ENCODE measurements at places on chromosomes 12 and 14.

DNA sequence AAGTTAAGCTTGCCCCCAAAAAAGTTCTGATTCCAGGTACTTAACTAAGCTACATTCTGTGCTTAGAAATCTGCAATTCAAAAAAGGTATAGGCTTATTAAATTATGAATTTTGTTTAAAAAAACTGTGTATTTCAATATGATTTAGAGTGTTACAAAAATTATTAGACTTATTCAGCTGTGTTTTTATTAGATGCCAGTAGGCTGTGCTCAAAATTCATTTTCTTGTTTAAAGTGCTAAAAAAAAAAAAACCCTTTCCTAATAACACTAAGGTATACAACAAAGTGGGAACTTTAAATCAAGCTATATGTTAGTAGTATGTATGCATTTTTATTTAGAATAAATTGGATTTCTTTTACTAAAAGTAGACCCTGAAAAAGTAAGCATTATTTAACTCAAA is 25.0 kb downstream of the LRRC9 start:
- DNase-seq: no peak

- DNase-seq: peak; percentile 24
Measured at GRCh38 chr14:51093371-51094281, 1.3 kb downstream of the TRIM9 start.

DNA sequence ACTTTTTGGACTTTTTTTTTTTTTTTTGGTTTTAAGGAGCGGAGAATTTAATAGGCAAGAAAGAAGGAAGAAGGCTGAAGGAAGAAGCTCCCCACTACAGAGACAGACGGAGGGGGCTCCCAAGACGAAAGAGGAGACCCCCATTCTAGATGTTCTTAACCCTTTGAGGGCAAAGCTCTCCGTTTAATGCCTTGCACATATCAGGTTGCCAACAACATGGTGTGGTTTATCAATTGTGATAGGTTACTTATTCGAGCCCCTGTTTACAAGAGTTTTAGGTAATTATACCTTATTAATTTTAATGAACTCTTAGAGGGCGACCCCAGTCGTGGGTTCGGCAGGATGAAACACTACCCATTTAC is 1.2 kb upstream of the FBXO33 start:
- DNase-seq: no peak

- DNase-seq: peak; percentile 82
Measured at GRCh38 chr12:32365473-32366064, 33.8 kb upstream of the FGD4 start.

DNA sequence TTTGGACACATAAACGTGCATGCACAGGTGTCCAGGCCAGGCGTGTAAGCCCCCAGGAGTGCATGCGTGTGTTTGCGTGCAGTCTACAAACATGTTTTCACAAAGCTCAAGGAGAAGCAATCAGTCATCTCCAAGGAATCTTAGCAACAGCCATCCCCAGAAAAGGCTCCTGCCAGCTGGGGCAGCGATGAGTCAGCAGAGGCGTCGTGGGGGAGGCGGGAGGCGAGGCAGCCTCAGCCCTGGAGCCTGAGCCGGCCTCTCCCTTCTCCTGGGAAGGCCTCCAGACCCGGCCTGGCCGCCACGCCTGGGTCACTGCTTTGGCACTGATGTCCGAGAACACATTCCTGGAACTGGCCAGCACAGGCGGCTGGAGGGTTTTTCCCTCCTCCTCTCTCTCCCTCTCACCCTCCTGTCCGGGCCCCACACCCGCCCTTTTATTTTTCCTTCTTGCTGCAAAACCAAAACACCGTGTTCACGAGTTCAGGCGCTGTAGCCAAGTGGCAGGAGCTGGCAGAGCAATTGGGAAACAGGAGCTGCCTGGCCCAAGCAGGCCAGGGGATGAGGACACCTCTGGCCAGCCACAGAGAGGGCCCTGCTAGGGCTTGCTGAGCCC is 92.7 kb downstream of the LRRC74A start:
- DNase-seq: peak; percentile 66

DNA sequence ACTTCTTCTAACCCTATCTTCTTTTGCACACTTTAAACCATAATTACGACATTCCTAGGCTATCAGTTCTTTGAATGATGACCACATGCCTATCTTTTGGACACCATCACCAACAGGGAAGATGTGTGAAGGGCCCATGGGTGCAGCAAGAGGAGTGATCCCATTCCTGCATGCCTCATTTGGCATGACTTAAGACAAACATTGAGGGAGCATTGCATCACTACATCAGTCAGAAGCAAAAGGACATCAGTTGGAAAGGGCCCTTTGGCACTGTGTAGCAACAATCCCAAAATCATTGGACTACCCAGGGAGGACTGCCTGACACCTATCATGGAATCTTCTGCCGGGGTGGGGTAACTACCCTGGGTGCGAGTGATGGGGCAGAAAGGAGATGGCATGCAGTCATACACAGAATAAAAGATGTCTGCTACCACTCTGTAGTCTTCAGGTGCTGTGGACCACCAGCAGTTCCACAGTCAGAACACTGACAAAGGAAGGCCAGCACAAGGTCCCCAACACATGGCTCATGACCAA is 10.7 kb upstream of the TMBIM6 start:
- DNase-seq: peak; percentile 47

DNA sequence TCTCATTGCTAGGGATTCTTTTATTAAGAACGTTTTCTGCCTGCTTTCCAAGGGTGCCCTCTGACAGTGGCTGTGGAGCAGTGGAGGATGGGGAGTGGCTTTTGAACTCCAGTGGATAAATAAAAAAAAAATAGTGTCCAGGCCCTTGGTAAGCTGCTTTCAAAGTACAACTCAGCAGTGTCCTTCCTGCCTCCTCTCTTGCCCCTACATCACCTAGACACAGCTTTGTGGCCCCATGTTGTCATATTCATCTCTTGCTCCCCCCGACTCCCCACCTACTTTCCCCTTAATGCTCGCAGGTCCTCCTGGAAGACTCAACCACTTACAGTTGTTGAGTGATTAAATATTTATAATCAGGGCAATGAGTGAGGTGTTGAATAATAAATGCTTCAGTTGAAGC is 880.9 kb downstream of the BCL11B start:
- DNase-seq: no peak

GRCh38 chr14:65164825-65165135 is 62.5 kb upstream of the MAX start:
- no peak for DNase-seq

DNA sequence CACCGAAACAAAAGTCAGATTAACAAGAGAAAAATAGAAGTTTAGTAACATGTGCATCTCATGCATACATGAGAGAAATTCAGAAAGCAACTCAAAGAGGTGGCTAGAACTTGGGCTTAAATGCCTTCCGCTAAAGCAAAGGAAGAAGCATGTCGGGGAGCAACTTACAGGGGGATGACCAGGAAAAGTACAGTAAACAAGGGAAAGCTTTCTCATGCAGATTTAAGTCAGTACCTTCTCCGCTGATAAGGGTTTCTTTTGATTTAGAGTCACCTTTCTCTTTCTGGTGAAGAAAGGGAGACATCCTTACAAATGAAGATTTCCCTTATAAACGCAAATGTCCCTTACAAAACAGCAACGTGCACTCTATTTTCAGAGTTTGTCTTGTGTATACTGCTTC is 6.0 kb upstream of the RNASE6 start:
- no peak for DNase-seq

GRCh38 chr12:55906056-55906455 is 21.6 kb downstream of the PYM1 start:
- no peak for DNase-seq

GRCh38 chr14:60151715-60152114 is 13.5 kb downstream of the DHRS7 start:
- peak; percentile 84 for DNase-seq

- peak; percentile 69 for DNase-seq
Measured at GRCh38 chr12:42568952-42569915, 20.3 kb downstream of the PRICKLE1 start.

GRCh38 chr14:71651228-71651627 is 281.0 kb upstream of the RGS6 start:
- no peak for DNase-seq

DNA sequence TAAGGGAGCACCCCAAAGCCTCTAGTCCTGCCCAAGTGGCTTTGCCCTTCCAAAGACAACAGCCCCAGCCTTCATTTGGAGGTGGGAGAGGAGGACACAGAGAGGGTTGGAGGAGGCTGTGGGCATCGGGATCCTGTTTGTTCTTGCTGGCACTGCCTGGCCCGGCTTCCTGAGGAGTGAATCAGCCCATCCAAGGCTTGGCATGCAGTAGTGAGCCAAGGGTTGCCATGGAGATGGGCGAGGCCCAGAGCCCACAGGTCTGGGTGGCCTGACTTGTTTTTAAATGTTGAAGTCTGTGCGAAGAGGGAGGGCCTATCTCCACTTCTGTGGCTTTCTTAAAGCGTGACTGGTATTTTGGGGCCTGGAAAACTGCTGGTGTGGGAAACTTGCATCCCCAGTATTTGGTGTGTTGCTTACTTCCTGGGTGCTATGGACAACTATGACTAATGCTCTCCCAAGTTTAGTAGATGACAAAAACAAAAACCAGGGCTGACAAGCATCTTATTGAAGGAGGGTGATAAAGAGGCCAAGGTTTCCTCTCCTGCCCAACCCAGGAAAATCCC is 15.8 kb downstream of the CD9 start:
- DNase-seq: peak; percentile 66
